ENCODE measurements at places on chromosomes 16 and 17.

- no peak for DNase-seq
Measured at GRCh38 chr17:50165867-50166517, at the start of gene SGCA. Gene SGCA, plus strand, starts transcription at chr17:50166005. Its CDS starts 36 bp downstream, at chr17:50166041.

DNA sequence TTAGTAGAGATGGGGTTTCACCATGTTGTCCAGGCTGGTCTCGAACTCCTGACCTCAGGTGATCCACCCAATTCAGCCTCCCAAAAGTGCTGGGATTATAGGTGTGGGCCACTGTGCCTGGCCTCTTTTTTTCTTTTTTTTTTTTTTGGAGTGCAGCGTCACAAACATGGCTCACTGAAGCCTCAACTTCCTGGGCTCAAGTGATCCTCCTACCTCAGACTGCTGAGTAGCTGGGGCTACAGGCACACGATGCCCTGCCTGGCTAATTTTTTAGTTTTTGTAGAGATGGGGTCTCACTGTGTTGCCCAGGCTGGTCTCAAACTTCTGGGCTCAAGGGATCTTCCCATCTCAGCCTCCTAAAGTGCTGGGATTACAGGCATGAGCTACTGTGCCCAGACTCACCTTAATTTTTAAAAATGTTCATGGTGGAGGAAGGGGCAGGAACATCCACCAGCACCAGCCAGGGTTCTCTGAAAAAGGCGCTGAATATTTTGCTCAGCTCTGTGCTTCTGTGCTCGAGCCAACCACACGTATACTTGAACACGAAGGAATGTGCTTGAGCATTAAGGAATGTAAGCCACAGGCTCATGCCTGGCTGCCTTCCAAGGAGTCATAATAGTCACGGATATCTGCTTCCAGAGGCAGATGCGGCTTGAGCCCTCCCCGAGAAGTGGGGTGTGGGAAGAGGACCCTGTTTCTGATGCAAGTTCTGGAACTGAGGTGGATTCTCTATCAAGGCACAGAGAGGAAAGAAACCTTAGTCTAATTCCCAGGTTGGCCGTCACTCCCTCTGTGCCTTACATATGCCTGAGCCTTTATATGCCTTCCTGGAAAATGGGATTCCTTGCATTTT, 65.5 kb upstream of the CREBBP start:
- peak; percentile 92 for DNase-seq

GRCh38 chr16:21026846-21027245, 123.8 kb downstream of the DNAH3 start:
- no peak for DNase-seq

- no peak for DNase-seq
Measured at GRCh38 chr17:55577687-55578086, 66.4 kb upstream of the SMIM36 start.

DNA sequence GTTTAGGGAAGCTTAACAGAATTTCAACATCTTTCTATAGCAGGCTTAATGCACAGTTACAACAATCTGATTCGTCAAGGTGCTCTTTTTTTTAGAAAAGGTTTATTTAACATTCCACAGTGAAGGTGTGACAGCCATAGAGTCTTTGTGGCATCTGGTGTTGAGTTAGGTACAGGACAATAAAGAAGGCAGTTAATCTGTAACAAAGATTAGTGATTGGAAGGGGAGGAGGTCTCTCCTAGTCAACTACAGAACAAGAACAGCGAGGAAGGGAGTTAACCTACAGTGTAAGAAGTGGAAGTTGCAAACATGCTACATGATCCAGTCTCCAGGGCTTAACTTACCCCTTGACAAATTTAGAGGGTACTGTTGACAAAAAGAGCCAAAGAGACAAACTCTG, 3.0 kb upstream of the ZDHHC7 start:
- DNase-seq, result no peak
